ENCODE measurements at places on chromosomes 1 and 21. TPM values are rescaled to one million over a fixed set of nuclear protein-coding genes. Genes with fewer than 3 reads are reported as not detected.
A peak's percentile ranks its signal among the peaks of the same experiment; 100 is the strongest.

DNA sequence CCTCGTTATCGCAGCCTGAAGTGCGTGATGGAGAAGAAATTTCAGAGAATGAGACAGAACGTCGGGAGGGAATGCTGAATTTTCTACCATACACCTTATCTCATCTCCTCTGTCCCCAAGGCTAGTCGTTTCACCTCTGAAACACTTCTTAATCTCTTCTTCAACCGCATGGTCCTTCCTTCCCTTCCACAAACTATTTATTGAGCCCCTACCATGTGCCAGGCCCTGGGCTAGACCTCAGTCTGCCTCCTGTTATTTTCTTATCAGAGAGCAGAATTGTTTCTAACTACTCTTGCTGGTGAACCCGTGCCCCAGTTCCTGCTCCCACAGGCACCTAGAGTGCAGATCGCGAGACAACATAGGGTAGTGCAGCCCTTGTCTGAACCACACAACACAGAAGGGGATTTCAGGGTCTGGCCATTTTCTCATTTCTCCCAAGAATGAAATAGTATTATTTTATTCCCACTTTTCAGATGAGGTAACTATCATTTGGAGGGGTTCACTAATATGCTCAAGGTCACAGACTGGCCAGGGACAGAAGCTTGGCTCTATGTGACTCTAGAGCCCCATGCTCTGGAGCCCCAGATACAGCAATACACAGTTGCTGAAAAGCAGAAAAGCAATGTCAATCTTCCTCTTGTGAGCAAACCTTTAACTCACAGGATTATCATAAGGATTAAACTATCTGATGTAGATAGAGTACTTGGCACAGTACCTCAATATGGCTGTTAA lies 598 bp upstream of the ADIPOR1 start:
- no peaks in the 10 kb centered on the region for H3K27me3 ChIP-seq
- no peaks in the 10 kb centered on the region for H3K36me3 ChIP-seq
- peaks cover 16% of the 10 kb centered on the region for H3K4me1 ChIP-seq
- H3K4me3 ChIP-seq: peak overlapping the region; percentile 85

GRCh38 chr1:22889213-22889827 lies 83.3 kb downstream of the LACTBL1 start:
- H3K36me3 ChIP-seq: no peaks in the 10 kb centered on the region
- H3K4me1 ChIP-seq: no peaks in the 10 kb centered on the region
- H3K27ac ChIP-seq: no peak overlapping the region
- no peak overlapping the region for H3K4me3 ChIP-seq
- peak; percentile 18 for DNase-seq

Gene LRRC53
- total RNA-seq: not detected

Gene HIVEP3
- 9.3 TPM for total RNA-seq

- H3K27ac ChIP-seq: no peak overlapping the region
- no peaks in the 10 kb centered on the region for H3K36me3 ChIP-seq
- H3K27me3 ChIP-seq: no peaks in the 10 kb centered on the region
- no peak overlapping the region for H3K4me3 ChIP-seq
- no peaks in the 10 kb centered on the region for H3K4me1 ChIP-seq
Measured at GRCh38 chr1:66436378-66437135, 97.4 kb upstream of the SGIP1 start.

DNA sequence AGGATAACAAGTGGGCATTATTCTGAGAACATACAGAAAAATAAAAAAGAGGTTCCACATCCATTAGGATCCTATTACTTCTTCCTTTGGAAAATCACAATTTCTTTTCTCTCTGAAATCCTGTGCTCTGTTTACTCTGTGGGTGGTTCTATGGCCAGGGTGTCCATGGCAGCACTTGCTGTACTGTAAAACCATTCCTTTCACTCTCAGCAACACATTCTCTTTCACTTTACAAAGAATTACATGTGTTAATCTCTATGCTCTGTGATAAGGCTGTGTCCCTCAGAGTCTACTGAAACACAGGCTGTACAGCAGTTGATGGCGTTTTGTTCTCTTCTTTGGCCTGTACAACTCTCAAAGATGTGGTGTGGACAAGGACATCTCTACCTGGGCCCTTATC lies 524.1 kb downstream of the PTBP2 start:
- H3K36me3 ChIP-seq: no peaks in the 10 kb centered on the region
- DNase-seq: no peak
- H3K4me3 ChIP-seq: no peak overlapping the region
- H3K27ac ChIP-seq: no peak overlapping the region
- H3K4me1 ChIP-seq: no peaks in the 10 kb centered on the region

DNA sequence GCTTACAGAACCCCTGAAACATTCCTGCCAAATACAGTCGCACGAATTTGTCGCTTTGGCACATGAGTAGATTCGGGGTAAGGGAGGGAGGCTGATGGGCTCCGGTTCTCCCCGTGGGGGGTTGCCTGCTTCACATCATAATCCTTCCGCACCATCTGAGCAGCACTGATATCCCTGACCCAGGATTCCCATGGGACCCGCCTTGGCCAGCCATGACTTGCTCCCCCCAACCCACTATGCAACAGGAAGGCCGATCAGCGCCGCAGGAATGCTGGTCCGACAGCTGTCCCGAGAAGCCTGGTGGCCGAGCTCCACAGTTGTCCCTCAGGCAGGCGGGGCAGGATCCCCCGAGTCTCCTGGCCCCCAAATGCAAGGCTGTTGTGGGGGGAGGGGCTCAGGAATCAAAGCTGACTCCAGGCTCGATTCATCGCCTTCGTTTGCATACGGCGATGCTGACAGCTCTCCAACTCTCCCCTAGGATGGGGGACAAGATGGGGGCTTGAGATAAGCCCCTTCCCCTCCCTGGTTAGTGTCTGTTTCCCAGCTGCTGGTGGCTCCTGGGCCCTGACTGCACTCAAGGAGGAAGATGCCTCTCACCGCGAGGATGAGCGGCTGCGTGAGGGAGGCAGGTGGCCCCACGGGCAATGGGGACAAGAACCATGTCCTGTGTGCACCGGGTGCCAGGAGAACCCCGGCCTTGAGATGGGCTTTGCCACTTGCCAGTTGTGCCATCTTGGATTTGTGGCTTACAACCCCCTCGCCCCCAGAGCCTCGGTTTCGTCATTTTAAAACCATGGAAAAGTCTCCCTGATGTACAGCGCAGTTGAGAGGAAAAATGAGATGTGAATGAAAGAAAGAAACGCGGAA lies 9.3 kb downstream of the DRAXIN start:
- no peak for DNase-seq
- no peaks in the 10 kb centered on the region for H3K4me1 ChIP-seq
- H3K27me3 ChIP-seq: no peaks in the 10 kb centered on the region
- H3K4me3 ChIP-seq: no peak overlapping the region
- no peaks in the 10 kb centered on the region for H3K36me3 ChIP-seq
- H3K27ac ChIP-seq: no peak overlapping the region

Gene FCRL5
- total RNA-seq: 1.3 TPM

GRCh38 chr21:25790122-25790877 lies 55.5 kb downstream of the GABPA start:
- no peaks in the 10 kb centered on the region for H3K27me3 ChIP-seq
- no peaks in the 10 kb centered on the region for H3K36me3 ChIP-seq
- no peak overlapping the region for H3K27ac ChIP-seq
- no peak for DNase-seq
- no peaks in the 10 kb centered on the region for H3K4me1 ChIP-seq

DNA sequence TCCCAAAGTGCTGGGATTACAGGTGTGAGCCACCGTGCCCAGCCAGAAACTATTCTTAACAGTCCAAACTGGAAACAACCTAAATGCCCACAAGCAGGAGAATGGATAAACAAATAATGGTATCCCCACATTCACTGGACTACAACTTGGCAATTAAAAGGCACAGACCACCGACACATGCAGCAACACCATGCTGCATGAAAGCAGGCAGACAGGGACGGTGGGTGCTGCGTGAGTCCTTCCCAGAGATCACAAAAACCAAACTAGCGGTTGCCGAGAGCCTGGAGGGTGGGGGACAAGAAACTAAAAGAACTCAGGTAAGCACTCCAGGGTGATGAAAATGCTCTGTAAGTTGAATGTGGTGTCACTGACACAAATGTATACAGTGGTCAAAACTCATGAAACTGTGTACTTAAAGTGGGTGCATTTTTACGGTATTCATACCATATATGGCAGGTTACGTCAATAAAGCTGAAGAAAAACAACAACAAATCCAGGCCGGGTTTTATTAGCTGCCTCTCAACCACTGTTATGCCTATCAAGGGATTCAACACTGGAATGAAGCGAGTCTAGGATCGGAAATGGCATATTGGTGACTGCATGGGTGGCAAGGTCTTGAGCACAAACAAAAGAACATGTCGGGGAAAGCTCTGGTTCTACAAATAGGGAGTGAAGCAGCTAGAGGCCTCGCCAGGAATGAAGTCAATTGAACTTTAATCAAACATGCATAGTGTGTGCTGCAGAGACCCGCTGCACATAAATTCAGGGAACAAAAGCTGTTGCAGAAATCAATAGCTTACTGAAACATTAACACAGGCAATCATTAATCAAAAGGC lies 52.4 kb downstream of the SLC45A1 start:
- no peaks in the 10 kb centered on the region for H3K27me3 ChIP-seq
- H3K36me3 ChIP-seq: no peaks in the 10 kb centered on the region
- peak overlapping the region; percentile 83 for H3K27ac ChIP-seq
- peaks cover 34% of the 10 kb centered on the region for H3K4me1 ChIP-seq
- DNase-seq: no peak
